Common myeloid progenitor, CD34-positive (primary cell): ENCODE measurements at places on chromosomes 16 and 17.
A peak's percentile ranks its signal among the peaks of the same experiment; 100 is the strongest.

DNA sequence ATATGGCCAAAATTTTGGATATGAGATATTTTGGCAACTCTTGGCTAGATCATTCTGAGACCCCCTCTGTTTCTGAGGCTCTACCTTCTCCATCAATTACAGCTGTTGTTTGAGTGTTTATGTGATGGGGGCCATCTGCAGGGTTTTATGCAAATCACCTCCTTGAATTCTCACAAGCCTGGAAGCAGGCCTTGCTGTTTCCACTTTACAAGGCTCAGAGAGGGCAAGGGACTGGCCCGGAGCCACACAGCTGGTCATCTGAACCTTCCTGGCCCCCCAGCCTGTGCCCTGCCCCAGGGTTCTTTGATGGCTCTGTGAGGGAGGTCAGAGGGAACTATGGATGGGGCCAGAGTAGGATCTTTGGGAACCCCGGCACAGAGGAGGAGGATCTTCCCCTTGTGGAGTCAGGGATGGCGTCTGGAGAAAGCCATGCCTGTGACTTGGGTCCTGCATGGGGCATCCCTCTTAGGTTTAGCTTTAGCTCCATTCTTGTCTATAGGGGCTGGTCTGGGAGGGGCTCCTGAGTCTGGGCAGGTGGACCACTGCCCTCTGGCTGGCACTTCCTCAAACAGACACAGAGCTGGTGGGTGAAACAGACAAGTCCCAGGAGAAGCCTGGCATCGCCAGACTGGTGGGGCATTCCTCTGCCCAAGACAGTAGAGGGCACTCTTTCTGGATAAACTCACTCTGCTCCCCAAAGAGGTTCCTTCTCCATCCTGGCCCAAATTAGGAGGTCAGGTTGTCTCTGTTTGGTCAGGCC is 26.2 kb downstream of the IL21R start:
- peak; percentile 53 for DNase-seq

DNA sequence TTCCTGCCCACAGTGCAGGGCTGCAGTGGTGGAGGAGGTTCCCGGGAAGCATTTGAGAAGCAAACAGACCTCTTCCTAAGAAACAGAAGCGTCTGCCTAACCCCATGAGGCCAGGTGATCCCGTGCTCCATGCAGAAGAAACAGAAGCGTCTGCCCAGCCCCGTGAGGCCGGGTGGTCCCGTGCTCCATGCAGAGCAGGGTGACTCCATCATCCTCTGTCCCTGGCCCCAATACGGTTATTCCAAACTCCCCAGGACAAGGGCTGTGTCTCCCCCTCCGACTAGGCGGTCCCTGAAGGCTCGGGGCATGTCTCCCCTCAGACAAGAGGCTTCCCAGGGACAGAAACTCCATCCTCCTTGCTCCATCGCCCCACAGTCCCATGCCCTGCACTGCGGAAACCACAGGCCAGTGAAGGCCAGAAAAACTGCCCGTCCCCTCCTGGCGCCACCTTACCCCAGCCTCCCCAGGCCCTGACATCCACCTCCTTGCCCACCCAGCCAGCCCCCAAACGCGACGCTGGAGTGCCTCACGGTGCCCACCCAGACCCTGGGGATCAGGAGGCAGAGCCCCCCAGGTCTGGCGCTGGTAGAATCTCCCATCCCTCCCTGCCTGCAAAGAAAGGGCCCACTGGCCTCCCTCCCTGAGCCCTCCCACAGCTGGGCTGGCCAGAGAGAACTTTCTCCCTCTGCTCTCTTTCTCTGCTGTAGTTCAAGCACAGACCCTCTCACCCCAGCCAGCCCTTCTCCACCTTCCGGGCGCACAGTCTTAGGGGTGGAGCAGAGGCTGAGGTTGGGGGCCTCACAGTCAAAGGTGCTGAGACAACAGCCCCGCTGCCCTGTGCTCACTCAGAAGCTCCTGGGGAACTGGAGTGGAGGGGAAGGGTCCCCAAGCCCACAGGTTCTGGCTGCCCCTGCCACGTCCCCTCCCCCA is 30.6 kb upstream of the KRT17 start:
- no peak for DNase-seq

DNA sequence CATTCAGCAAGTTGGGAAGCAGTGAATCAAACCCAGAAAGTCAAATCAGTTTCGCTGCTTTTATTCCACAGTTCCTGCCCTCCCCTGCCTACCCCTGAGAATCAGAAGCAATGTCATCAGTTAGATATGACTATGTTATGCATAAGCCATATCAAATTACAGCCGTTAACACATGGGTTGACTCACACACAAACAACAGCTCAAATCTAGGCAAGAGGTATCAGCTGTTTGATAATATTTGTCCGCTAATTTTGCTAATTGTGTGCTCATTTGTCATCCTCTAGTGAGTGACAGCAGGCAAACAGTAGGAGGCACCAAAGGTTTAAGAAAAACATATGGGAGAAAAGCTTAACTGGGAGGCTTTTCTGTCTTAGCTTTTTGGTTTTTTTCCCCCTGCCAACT is 327.4 kb upstream of the CCL2 start:
- DNase-seq, result peak; percentile 65

GRCh38 chr17:39776252-39776651 is 38.5 kb downstream of the GRB7 start:
- no peak for DNase-seq

DNA sequence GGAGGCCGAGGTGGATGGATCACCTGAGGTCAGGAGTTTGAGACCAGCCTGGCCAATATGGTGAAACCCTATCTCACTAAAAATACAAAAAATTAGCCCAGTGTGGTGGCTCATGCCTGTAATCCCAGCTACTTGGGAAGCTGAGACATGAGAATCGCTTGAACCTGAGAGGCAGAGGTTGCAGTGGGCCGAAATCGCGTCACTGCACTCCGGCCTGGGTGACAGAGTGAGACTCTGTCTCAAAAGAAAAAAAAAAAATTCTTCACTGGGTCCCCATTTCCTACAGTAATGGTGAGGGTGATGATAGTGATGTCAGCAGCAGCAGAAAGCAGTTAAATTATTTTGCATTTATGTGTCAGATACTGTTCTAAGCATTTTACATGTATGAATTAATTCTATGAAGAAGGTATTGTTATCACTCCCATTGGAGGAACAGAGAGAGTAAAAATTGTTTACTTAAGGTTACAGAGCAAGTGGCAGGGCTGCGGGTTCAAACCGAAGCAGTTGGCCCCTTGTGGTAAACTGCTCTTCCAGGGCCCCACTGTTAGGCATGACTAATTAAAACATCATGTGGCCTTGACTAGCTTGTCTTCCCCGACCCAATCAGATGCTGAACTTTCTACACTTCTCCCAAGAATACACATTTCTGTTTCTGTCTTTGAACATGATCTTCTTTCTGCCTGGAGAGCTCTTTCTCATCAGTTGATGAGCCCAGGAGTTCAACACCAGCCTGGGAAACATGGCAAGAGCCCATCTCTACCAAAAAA is 45.8 kb downstream of the STAT3 start:
- DNase-seq, result peak; percentile 45

DNA sequence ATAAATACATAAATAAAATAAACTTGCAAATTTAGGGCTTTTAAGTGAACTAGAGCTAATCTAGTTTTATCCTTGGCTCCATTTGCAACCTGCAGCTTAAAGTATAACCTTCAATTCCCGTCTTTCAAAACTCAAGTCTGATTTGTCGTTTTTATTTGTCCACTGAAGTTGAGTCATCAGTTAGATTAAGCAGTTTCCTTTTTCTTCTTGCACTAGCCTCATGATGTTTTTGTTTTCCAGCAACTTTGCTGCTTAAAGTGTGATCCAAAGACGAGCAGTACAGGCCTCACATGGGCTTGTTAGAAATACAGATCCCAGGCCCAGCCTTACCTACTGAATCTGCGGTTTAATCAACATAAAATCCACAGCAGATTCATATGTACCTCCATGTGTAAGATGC is 13.8 kb downstream of the ARSG start:
- no peak for DNase-seq

DNA sequence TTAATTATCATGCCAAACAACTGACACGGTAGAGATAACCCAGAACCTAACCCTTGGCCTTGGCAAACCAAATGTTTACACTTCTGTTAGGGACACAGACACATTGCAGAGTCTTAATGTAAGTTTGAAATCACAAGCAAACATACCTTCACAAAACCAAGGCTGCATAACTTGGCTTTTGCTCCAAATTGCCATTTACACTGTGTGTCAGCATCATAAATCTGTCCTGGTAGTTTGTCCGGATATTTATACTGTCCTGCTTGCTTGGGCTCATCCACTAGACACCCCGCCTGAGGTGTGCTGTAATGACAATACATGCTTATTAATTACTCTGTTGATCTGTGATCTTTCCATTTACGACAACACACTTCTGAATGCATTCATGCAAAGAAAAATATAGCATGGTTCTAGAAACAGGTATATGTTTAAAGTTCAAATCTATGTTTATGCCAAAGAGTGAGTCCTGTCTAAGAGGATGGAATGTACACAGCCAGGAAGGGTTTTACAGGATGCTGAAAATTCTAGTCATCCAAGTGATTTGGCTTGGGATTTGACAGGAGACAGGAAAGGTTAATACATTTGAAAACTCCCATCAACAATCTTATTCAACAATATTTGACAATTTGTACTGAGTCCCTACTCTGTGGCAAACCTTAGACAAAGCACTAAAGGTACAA is 81.1 kb downstream of the ADAMTS18 start:
- DNase-seq, result no peak

- DNase-seq, result no peak
These were observed 19.0 kb upstream of the RMI2 start for GRCh38 chr16:11326084-11326736.

GRCh38 chr17:40888196-40888720 is 3.2 kb upstream of the KRT20 start:
- DNase-seq, result no peak

- DNase-seq, result no peak
These were observed 4.1 kb upstream of the UBALD1 start for GRCh38 chr16:4618645-4619418.

- no peak for DNase-seq
These were observed 9.6 kb upstream of the MINK1 start for GRCh38 chr17:4823373-4824089.

- peak; percentile 88 for DNase-seq
These were observed 34.7 kb downstream of the MYO18A start for GRCh38 chr17:29145289-29146073.

DNA sequence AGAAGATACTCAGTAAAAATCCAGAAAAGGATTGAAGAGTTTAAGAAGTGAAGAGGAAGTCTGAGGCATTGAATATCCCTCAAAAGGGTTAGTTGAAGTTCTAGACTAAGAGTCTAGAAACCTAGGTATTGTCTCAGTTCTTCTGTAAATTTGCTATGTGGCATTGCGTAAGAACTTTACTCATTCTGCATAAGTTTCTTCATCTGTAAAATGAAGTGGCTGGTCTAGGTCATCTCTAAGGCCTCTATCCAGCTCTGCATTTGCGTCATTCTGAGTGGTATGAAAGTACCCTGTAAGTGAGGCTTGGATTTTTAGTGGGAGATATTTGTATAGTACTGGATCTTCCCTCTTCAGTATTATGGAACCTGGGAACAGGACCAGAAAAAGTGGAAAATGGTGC is 130.2 kb downstream of the MYO1D start:
- no peak for DNase-seq

DNA sequence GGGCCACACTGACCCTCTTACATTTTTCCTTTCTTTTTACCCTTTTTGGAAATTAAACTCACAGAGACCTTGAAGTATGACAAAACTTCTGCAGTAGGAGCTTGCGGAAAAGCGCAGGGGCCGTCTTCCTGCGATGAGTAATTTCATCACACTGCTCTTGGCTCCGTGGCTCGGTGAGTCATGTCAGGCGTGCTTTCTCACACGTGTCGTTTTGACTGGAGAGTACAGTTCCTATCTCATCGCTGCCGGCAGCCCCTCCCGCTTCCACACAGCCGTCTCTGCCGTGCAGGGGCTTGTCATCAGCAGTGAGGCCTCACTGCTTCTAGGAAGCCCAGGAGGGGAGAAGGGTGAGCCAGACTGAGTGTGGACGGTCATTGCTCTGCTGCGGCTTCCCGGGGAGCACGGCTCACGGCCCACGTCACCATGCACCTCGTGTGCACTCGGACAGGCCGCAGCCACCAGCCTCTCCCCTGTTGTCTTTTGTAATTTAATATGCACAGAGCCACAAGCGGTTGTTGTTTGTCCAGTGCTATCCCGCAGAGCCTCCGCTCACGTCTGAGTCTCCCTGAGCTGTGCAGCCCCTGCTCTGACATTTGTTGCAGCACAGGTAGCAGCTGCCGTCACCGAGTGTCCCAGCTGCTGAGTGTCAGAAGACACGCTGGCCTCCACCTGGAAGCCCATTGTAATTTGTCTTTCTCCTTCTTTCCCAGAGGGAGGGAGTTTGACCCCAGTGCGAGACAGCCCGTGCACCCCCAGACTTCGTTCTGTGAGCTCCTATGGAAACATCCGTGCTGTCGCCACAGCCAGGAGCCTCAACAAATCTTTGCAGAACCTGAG is 99.4 kb upstream of the CHMP6 start:
- peak; percentile 65 for DNase-seq

GRCh38 chr17:65799454-65799853 is 238.0 kb upstream of the AXIN2 start:
- DNase-seq, result no peak

- peak; percentile 31 for DNase-seq
These were observed at the start of gene RSKR for GRCh38 chr17:28613931-28614381. TSS of gene RSKR (minus strand) at chr17:28614185. CDS start at chr17:28614161, 24 bp downstream.

DNA sequence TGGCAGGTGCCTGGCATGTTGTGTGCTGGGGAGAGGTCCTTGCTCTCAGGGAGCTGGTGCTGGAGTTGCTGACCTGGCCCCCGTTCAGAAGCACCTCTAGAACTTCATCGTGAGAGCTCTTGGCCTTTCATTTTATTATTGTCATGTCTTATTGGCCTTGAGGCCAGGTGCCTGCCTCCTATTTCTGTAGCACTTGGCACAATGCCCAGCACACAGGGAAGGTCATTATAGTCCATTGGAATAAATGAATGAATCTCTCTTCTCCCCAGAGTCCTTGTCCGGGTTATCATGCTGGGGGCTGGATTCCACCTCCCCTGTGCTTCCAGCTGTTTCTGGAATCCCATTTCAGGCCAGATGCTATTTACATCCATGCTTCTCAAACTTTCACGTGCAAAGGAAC is 169.2 kb downstream of the HAPSTR1 start:
- DNase-seq, result no peak

DNA sequence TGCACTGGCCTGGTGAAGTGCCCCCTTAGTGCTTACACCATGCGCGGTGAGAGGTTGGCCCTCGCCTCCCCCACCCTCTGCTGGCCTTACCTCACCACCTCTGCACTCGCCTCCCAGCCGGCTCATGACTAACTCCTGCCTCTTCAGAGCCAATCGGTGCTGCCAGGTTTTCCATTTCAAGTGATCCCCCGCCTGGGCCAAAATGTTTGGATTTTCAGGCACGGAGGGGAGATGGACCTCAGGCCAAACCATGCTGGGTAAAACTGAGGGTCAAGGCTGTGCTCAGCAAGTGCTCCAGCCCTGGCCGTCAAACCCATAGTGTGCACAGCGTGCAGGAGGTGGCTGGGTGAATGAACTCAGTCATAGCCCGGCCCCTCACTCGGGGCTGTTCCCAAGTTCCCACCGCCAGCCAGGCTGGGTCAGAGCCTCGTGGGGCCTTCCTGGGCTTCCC is 175.4 kb downstream of the SEC14L1 start:
- DNase-seq, result no peak

GRCh38 chr17:72121164-72122009 is 567 bp downstream of the SOX9 start:
- peak; percentile 39 for DNase-seq

GRCh38 chr16:1131378-1131994 is 21.4 kb upstream of the CACNA1H start:
- no peak for DNase-seq
